ENCODE measurements at places on chromosomes 13 and 19. TPM values are rescaled to one million over a fixed set of nuclear protein-coding genes. Genes with fewer than 3 reads are reported as not detected.

DNA sequence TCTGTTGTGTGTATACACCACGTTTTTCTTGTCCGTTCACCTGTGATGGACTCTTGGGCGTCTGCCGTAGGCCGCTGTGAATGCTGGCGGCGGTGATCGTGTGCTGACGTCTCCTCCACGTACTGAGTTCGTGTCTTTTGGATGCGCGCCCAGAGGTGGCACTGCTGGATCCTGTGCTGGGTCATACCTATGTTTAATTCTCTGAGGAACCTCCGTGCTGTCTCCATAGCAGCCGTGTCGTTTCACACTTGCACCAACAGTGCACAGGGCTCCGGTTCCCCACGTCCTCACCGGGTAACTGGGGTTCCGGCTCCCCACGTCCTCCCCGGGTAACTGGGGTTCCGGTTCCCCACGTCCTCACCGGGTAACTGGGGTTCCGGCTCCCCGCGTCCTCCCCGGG, 56.2 kb downstream of the ATP11A start:
- no peak for DNase-seq

- DNase-seq = no peak
These were observed 11.7 kb downstream of the CIC start for GRCh38 chr19:42280815-42281145.

- DNase-seq = no peak
These were observed 4.3 kb upstream of the C5AR1 start for GRCh38 chr19:47305309-47305751.

DNA sequence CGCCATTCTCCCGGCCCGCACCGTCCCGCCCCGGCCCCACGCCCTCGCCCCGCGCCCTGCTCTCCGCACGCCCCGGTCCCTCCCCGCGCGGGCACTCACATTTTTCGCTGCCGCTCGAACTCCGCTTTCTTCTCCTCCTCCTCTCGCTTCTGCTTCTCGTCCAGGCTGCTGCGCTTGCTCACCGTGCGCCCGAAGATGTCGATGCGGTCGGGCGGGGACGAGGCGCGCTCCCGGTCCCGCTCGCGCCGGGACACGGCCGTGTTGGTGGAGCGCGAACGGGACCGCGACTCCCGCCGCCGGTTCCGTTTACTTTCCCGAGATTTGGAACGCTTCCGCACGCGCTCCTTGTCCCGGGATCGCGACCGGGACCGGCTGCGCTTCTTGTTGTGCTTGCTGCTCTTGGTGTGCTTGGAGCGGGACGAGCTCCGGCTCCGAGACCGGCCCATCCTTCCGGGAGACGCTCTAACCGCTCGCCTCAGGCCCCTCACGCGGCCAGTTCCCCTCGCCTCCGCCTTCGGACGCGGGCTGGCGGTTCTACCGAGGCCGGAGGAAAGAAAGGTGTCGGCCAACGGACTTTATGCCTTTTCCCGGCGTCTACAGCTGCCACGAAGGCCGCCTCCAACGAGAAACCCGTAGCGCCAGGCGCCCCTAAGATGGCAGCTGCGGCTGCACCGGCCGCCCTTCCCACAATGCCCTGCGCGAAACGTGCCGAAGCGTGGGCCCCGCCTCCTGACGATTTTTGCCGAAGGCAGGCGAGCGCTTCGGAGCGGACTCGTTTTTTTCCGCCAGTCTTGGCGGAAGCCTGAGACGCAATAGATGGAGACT, at the start of gene ARGLU1:
ARGLU1 (minus strand) TSS at position 664 of the 825 bp plus-strand sequence; CDS start at position 446, 218 bp downstream.
- DNase-seq = peak; percentile 98

- DNase-seq = no peak
These were observed 31.1 kb downstream of the RB1 start for GRCh38 chr13:48334534-48335127.

DNA sequence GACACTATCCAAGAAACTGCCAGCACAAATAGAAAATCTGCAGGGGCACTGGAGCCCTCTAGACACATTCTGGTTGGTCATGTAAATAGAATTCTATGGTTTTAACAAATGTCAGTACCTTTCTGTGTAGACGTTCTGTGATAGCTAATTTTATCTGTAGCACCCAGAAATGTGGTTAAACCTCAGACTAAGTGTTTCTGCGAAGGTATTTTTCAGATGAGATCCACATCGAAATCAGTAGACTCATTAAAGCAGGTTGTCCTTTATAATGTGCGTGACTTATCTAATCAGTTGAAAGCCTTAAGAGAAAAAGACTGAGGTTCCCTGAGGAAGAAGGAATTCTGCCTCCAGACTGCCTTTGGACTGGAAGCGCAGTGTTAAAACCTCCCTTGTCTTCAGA, 922.9 kb downstream of the EFNB2 start:
- no peak for DNase-seq

- DNase-seq = no peak
These were observed 149.5 kb upstream of the TSHZ3 start for GRCh38 chr19:31498781-31499180.

DNA sequence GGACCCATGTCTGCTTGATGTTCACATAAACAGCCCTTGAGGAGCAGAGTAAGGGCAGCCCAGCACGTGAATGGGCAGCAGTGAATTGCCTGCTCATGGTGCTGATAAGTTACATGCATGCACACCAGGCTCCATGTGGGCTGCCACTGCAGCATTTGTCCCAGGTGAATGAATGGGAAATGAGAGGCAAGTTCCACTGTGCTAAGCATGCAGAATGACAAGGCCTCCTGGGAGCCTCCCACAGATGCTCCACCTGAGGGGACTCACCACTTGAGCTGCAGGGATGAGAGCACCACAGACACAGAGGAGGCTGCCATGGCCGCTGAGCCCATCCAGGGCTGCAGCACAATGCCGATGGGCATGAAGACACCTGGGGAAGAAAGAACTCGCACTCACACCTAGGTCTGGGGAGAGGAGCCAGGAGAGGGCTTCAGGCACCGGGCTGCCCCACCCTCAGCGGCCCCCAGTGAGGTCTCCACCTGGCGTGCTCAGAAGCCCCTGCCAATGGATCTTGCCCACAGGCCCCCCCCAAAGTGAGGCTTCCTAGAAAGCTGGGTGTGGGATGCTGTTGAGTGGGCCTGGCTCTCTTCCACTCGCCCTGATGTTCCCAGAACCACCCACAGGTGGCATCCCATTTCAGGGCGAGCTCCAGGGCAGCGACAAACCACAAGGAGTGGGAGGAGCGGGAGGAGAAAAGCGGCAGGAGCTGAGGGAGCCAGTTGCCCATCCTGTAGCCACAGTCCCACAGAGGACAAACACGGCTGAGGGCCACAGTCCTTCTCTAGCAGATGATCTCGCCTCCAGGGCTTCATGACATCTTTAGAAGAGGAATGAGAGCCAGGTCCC, 73.8 kb downstream of the CCDC70 start:
- DNase-seq = peak; percentile 87

DNA sequence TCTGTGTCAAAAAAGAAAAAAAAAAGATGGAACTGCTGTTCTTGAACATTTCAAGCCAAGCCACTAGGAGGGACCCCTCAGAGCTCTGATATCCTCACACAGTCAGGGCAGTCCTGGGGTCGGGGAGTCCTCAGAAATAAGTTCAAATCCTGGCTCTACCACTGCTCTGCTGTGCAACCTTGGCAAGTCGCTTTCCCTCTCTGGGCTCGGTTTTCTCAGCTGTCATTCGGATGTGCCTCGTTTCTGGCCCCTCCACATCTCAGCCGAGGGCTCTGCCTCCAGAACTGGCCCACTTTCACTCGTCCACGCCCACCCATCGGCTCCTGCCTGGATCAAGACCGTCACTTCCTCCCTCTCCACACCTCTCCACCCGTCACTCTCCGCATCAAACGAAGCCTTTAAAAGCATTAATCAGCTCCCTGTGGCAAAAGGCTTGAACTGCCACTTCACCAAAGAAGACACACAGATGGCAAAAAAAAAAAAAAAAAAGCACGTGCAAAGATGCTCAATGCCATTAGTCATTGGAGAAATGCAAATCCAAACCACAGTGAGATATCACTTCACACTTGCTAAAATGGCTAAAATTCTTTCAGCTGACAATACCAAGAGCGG, 7.4 kb upstream of the ZNRF4 start:
- DNase-seq = no peak

DNA sequence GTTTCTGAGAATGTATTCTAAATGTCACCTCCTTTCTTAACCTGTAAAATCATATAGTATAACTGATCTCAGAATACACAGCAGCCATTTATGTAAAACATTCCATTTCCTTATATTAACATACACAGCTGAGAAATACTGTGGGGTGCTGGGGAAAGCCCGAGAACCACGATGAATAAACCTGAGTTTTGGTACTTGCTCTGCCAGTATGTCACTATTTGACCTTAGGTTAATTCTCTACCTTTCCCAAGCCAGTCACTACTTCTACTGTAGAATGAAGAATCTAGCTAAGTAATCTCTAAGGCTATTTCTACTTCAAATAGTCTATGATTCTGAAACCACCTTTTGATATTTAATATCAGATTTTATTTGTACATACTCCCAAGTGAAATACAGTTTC, 173.7 kb downstream of the TBC1D4 start:
- DNase-seq = no peak

DNA sequence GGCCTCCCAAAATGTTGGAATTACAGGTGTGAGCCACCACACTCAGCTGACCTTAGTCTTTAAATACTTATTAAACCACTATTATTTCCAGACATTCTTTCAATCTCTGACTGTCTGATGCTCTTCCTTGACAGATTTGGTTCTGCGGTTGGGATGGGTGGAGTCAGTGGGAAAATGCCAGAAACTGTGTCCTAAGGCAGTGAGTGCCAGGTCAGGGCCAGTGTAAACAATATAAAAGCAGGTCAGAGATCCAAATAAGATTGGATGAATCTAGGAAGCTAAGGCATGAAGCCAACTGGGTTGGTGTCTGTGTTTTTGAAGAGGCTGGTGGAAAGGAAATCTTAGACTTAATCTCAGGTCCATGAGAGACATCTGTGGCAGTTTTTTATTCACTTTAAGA, 74.7 kb downstream of the KLF5 start:
- no peak for DNase-seq

- DNase-seq = no peak
These were observed 29.4 kb downstream of the MARK4 start for GRCh38 chr19:45280471-45280961.

- no peak for DNase-seq
These were observed at the start of gene JAK3 for GRCh38 chr19:17847538-17848366. JAK3 (minus strand) TSS chr19:17847982; CDS start chr19:17844417, 3,565 bp downstream.

GRCh38 chr19:32098968-32099367, 246.4 kb upstream of the ZNF507 start:
- DNase-seq = no peak

GRCh38 chr19:43623889-43624670, 4.7 kb upstream of the ZNF428 start:
- DNase-seq = no peak

DNA sequence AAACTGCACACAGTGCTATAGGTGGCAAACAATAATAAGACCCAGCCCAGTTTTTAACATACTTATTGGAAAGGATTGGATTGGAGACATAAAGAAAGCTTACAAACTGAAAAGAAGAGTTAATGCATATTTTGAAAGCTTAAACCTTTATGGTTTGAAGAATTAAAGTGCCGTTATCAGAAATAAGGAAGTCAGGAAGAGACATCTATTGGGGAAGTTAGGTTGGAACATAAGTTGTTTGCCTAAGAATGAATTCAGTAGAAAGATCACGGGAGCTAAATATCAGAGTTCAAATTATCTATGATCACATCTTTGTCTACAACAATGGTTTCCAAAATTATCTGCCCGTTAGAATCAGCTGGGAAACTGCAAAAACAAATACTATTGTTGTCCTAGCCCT, 767.9 kb downstream of the PCDH9 start:
- no peak for DNase-seq

DNA sequence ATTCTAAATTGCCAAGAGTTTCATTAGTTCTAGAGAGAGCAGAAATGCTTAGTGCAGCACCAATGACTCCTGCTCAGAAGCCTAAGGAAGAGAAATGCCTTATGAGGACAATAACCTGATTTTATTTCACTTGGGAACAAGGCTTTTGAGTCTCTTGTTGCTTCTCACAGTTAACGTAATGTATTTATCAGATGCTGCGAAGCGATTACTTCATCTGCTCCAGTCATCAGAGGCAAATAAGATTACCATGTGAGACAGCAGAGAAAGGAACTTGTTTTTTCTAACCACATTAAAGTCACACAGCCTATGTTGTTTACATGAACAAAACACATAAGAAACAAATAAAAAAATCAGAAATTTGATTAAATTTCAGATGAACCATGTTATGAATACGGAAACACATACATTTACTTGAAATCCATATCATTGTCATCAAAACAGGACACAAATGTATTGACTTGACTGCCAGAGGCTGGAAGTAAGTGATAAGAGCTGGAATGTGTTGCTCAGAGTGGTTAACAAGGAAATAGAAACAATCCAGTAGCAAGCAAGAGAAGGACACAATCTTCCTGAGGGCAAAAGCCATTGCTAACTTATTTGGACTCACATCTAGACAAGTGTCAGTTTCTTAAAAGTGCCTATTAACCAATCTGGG, 147.3 kb downstream of the LHFPL6 start:
- no peak for DNase-seq

GRCh38 chr19:1366899-1367870, 16.5 kb upstream of the NDUFS7 start:
- no peak for DNase-seq

- no peak for DNase-seq
These were observed 102.1 kb downstream of the VWA8 start for GRCh38 chr13:41858780-41859179.

The MYCBP2 gene
- 238 TPM for total RNA-seq

The HAUS8 gene
- 7.2 TPM for total RNA-seq

The CCDC70 gene
- total RNA-seq = not detected

The ICAM3 gene
- 25.0 TPM for total RNA-seq

The KCNC3 gene
- 1.6 TPM for total RNA-seq

The SLITRK6 gene
- total RNA-seq = not detected

The COG6 gene
- total RNA-seq = 27.1 TPM

The CGB3 gene
- not detected for total RNA-seq

The ZNF296 gene
- 0.61 TPM for total RNA-seq

The OR7C1 gene
- not detected for total RNA-seq

The FCAR gene
- 16.3 TPM for total RNA-seq

The SUCLA2 gene
- 59.9 TPM for total RNA-seq

Measured in mesenteric fat pad (tissue), 1 donor.